ENCODE measurements at places on chromosomes 3 and 15.

DNA sequence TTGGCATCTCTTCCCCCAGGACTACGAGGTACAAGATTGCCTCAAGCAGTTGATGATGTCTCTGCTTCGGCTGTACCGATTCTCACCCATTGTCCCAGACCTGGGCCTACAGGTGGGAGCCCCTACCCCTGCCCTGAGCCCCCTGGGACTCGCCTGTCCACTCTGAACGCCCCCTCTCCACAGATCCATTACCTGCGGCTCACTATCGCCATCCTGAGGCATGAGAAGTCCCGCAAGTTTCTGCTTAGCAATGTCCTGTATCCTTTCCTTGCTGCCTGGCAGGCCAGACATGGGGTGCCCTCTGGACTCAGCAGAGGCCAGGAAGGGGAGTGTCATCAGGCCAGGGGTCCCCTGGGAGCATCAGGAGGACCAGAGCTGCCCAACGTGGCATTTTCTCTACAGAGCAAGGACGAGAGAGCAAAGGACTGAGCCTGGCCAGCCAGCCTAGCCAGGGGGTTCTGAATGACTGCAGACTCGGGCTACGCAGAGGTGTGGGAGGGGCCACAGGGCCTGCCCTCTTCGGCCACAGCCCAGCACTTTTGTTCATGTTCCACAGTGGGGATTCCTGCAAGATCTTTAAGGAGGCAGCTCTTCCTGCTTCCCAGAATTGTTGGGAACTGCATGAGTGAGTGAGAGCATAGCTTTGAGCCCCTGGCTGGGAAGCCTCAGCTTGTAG, 11.2 kb downstream of the RNF123 start:
- DNase-seq = no peak

- no peak for DNase-seq
These were observed 116.1 kb downstream of the RAB11A start for GRCh38 chr15:65985387-65985786.

GRCh38 chr15:64373360-64373759, 7.9 kb downstream of the PCLAF start:
- DNase-seq = no peak

- DNase-seq = no peak
These were observed 318.0 kb downstream of the GBE1 start for GRCh38 chr3:81443457-81443782.

DNA sequence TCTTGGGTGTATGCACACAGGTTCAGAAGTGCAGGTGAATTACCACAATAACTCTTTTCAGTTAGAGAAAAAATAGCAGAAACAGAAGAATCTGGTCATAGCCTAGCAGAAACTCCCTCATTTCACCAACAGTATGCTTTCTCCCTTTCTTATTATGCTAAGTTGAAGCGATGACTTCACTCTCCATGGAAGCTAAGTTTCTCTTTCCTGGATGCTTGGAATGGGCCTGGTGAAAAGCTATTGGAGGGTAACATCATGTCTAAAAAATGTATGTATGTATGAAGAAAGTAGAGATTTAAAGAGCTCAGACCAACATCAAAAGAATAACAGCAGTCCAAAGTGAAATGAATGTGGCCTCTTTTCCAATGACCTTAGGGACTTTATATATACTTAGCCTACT, 145.5 kb downstream of the TIGIT start:
- DNase-seq = no peak

DNA sequence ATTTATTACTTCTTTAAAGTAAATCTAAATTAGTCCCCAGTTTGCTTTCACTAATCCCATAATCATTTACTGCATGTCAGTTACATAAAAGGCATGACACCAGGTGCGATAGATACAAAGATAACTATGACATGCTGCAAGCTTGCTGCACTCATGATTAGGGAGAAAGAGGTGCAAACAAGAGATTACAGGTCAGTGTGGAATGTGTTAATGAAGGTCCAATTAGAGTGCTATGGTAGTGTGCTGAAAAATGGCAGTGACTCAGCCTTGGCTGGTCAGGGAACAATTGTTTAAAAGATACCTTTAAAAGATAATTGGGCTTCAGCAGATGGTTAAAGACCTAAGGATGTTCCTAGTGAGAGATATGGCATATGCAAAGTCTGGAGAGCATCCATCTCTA, 352.6 kb upstream of the TGFBR2 start:
- DNase-seq = no peak

DNA sequence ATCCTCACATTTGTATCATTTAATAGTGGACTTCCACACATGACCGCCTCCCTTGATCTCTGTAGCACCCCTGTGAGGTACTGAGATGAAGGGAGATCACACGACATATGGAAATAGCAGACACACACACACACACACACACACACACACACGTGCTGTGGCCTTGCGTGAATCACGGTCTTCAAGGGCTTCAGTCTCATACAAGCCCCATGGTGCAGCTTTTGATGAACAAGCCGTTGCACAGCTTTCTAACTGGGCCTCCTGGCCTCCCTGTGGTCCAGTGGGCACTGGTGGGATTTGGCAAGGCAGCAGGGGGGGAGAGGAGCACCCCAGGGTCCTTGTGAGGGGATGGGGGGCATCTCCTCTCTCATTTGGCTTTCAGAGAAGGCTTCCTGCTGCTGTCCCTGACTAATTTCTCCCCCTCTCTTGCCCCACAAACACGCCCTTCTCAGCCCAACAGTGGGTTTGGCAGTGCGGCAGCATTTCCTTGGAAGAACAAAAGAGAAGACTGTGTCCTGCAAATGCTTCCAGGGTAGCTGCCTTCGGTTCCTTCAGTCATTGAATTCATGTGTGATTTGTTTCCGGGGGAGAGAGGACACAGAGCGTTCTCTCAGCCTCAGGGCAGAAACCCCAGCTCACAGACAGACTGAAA, 98.7 kb downstream of the SMAD6 start:
- DNase-seq = no peak

DNA sequence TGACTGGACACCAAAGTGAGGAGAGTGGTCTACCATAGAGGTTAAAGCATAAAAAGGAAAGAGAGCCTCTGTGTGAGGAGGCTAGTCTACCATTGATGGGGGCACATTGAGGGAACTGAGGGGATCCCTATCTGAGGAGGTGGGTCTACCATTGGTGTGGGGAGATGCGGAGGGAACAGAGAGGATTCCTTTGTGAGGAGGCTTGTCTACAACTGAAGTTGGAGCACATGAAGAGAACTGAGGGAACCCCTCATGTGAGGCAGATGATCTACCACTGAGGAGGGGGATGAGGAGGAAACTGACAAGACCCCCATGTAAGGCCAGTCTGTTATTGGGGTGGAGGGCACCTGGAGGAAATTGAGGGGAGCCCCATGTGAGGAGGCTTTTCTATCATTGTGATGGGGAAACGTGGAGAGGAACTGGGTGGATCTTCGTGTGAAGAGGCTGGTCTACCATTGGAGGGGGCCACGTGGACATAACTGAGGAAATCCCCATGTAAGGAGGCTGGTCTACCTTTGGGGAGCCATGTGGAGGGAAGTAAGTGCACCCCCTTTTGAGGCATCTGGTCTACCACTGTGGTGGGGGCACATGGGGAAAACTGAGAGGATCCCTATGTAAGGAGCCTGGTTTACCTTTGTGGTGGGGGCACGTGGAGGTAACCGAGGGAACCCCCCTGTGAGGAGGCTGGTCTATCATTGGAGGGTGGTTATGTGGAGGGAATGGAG, 160.1 kb downstream of the FBLN2 start:
- DNase-seq = no peak

GRCh38 chr3:124281453-124282316, 289.8 kb upstream of the ROPN1 start:
- DNase-seq = no peak

GRCh38 chr3:178765472-178765871, 229.2 kb downstream of the KCNMB2 start:
- no peak for DNase-seq

GRCh38 chr15:38904298-38904697, 339.7 kb upstream of the RASGRP1 start:
- no peak for DNase-seq

DNA sequence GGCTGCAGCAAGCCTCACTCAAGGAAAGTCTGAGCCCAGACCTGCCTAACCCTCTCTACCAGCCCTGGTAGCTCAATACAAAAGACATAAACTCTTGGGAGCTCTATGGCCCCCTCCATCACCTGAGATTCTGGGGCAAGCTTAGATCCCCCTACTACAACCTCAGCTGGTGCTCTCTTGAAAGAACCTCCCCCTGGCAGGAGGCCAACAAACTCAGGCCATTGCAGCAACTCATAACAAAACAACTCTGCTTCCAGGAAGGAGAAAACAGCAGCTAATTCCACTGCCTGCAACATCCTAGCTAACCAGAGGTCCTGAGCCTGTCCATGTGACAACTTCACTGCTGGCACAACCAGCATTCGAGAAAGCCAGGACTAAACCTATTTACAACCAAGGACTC, 169.2 kb downstream of the ROBO1 start:
- DNase-seq = no peak

- DNase-seq = no peak
These were observed 15.6 kb downstream of the RCCD1 start for GRCh38 chr15:90970274-90970673.

GRCh38 chr15:46312133-46312740, 677.4 kb downstream of the SQOR start:
- no peak for DNase-seq

DNA sequence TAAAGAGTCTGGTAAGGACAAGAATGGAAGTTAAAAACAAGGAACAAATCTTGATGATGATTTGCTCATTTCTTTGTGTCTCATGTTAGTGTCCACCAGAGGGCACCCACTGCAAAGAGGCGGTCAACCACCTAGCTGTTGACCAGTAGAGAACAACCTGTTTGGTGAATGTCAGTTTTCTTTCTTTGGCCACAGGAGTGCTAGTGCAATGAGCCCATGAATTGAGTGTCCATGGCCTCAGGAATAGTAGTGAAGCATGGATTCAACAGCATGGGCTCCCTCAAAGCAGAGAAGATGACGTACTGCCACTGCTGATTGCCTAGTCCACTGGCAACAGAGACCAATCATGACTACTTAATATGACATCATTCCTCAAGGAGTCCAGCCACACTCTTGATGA, 10.7 kb upstream of the CNTN6 start:
- no peak for DNase-seq

DNA sequence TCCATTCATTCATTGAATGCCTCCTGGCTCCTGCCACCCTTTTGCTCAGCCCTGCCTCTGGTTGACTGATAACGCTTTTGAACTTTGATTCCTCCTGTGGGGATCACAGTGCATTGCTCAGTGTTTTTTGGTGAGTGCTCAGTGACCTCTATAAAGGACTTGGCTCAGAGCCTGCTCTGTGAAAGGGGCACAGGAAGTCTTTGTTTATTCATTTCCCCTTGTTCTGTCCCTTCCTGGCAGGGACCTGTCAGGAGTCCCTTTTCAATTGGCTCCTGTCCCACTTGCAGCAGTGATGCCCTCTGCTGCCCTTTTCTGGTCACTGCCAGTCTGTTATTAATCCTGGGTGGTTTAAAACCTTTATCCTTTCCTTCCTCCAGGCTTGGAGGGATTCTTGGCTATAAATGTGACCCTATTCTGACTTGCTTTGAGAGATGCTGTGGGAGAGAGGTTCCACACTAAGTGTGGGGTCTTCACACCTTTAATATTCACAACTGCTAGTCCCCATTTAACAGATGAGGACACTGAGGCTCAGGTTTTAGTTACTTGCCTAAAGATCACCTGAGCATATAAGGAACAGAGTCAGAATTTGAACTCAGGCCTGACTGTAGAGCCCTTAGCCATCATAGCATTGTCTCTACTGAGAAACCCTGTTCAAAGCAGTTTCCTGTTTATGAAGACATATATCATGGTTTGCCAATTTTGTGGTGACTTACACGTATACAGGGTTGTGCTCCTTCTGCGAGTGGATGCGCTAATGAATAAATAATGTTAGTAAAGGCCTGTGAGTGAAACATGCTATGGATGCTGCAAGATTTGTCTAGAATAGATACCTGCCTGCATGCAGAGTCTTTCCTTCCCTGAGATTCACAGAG, 23.2 kb upstream of the TATDN2 start:
- no peak for DNase-seq

- DNase-seq = no peak
These were observed 49.2 kb downstream of the HDGFL3 start for GRCh38 chr15:83158393-83158792.

GRCh38 chr3:112687211-112687610, 46.3 kb upstream of the CCDC80 start:
- no peak for DNase-seq

DNA sequence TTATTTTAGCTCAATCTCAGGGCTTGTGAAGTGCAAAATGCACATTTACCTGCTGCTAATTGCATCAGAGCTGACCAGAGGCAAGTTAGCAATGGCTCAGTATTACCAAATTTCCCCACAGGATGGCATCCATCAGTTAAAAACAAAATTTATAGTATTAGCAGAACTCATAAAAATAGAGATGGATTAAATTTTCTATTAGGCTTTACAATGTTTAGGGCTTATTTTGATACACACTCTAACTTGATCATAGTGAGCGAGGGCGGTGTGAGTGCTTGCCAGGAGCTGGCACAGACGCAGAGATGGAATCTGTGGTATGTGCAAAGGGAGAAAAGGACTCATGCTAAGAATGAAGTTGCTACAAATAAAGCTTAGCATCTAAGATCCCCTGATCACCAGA, 241.0 kb downstream of the NSUN3 start:
- no peak for DNase-seq

Data from stimulated activated CD8-positive, alpha-beta memory T cell treated with anti-CD3 and anti-CD28 coated beads, Interleukin-4, amount 100 ng/mL, for 1 hour (primary cell).